Suppressor macrophage treated with lipopolysaccharide for 4 hours (primary cell): ENCODE measurements at places on chromosomes 3 and 15.

- no peak for DNase-seq
These were observed 21.9 kb downstream of the IL20RB start for GRCh38 chr3:136979684-136980083.

DNA sequence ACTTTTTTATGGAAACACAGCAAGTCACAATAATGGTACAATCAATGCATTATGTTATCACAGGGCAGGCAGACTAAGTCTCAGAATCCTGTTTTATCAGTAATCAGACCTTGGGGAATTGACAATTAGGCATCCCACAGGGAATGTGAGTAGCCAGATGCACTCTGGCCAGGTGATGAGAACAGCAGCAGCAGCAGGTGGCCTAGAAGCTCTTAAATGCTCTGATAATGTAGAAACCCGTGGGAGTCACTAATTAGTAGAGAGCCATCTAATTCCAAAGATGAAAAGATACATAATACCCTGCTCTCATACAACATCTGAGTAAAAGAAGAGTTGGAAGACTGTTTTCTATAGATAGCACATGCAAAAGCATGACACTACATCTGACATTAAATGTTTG, 12.6 kb downstream of the CEP152 start:
- DNase-seq, result no peak

DNA sequence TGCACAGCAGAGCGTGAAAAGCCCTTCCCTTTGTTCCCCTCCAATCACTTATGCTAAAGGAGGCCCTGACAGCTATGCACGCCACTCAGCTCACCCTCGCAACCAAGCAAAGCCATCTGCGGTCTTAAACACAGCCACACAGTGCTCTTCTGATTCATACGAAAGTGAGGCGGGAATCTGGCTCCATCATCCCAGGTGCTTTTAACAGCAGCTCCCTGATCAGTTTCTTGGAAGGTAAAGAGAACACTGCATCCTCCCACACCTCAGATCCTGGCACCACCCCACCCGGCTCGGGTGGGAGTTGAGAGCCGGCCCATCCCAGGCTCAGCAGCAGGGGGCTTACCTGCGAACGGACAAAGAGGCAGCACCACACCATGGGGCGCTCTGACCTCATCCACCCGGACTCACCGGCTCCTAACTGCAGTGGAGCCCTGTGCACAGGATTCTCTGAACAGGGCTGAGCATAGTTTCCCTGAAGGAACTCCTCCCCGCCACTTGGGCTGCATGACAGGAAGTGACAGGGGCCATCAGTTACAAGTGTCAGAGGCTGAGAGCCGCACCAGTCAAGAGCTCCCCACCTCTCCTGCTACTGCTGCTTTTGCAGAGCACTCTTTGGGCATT, 114.3 kb upstream of the ARHGEF3 start:
- DNase-seq, result peak; percentile 51

- peak; percentile 5 for DNase-seq
These were observed 562.8 kb downstream of the NR2F2 start for GRCh38 chr15:96893159-96893906.

GRCh38 chr15:58159827-58160386, 21.7 kb downstream of the AQP9 start:
- no peak for DNase-seq

- DNase-seq, result no peak
These were observed 112.6 kb upstream of the KBTBD8 start for GRCh38 chr3:66885326-66886000.

- DNase-seq, result no peak
These were observed 10.8 kb downstream of the TRNT1 start for GRCh38 chr3:3137526-3137925.

- DNase-seq, result no peak
These were observed 384.9 kb upstream of the RARB start for GRCh38 chr3:25043177-25043576.

GRCh38 chr3:136141291-136141785, 54.8 kb downstream of the MSL2 start:
- DNase-seq, result no peak

GRCh38 chr3:146664403-146664802, 59.3 kb upstream of the PLSCR5 start:
- DNase-seq, result no peak

DNA sequence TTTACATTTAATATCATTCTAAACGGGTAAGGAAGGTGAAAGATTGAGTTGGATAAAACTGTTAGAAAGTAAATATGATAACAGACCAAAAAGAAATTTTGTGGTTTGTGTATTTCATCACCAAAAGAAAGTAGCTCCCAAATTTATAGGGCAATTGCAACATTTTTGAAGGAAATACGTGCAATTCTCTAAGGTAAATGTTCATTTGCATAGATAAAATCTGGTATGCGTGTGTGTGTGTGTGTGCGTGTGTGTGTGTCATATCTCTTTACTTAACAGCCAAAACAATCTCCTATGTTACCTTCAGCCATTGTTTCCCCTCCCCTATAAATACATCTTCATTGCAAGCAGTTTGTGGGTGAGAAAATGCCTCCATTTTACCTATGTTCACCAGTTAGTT, 208.4 kb downstream of the TNIK start:
- no peak for DNase-seq

GRCh38 chr3:70127192-70127591, 127.7 kb downstream of the SAMMSON start:
- DNase-seq, result no peak

- DNase-seq, result no peak
These were observed 6.0 kb downstream of the FAM43A start for GRCh38 chr3:194691481-194692283.

- DNase-seq, result no peak
These were observed 133.3 kb downstream of the OSBPL10 start for GRCh38 chr3:31847760-31848159.

GRCh38 chr3:155604126-155604525, 140.7 kb downstream of the PLCH1 start:
- no peak for DNase-seq

- DNase-seq, result no peak
These were observed 691 bp downstream of the RHCG start for GRCh38 chr15:89495638-89496145.

DNA sequence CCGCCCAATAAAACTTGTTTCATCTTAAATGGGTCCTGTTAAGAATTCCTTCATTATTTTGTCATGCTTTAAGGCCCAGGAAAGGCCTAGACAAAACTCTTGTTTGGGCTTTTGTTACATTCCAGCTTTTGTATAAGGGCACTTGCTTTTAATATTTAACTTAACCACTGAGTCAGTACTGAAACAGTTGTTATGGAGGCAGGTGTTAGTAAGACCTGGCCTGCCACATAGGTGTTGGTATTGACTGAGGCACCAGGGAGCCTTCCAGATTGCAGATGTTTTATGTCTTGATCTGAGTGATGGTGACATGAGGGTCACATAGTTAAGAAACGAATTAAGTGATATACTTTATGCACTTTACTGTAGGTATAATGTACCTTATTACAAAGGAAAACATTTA, 274.9 kb upstream of the TGFBR2 start:
- no peak for DNase-seq

GRCh38 chr3:46314517-46314916, 39.4 kb upstream of the CCR2 start:
- peak; percentile 52 for DNase-seq

DNA sequence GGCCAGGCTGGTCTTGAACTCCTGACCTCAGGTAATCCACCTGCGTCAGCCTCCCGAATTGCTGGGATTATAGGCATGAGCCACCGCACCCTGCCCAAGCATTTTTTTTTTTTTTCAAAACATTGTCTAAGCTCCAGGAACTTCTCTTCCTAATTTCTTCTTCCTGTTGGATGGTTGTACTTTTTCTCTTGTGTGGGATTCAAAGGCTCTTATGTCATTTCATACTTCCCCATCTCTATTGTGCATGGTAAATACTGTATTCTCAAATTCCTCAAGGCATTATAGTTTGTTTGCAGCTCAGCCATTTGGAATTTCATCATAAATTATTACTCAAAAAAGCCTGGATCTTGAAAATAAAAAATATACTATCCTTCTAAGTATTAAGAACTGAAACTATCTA, 199.1 kb upstream of the GADL1 start:
- peak; percentile 5 for DNase-seq

DNA sequence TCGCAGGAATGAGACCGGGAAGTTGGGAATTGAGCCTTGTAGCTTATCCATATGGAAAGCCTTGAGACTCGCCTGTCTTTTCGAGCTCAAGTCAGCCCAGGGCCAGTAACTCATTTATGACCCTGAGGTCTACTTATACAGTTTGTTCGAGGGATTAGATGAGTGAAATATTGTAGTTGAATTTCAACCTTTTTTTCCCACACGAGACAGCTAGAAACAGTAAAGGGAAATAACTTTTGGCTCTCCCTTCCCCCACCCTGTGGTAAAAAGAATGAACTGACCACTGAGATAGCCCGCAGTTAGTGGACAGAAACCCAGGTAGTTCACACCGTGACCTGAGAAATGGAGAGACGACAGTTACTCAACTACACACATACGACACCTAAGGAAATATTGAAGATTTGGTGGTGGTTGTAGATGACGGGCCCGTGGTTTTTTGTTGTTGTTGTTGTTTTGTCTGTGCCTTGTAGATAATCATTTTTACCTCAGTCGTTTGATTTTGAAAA, 841 bp downstream of the EIF3J start:
- DNase-seq, result no peak

DNA sequence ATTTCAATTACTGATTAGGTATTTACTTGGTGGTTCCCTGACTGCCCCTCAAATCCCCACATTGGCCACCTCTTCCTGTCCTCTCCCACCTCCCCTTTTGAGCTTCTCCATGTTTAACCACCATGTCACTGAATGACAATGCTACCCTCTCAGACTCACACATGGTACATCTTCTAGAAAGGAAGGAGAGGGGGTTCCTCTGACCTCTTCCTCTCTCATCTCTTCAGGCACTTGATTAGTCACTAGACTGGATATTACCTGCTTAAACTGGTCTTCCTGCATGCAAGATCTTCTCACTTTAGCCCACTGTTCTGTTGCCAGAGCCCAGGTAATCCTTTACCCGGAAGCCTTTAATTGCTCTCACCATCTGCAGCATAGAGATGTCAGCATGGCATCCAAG, 64.9 kb downstream of the DIPK2A start:
- DNase-seq, result no peak

DNA sequence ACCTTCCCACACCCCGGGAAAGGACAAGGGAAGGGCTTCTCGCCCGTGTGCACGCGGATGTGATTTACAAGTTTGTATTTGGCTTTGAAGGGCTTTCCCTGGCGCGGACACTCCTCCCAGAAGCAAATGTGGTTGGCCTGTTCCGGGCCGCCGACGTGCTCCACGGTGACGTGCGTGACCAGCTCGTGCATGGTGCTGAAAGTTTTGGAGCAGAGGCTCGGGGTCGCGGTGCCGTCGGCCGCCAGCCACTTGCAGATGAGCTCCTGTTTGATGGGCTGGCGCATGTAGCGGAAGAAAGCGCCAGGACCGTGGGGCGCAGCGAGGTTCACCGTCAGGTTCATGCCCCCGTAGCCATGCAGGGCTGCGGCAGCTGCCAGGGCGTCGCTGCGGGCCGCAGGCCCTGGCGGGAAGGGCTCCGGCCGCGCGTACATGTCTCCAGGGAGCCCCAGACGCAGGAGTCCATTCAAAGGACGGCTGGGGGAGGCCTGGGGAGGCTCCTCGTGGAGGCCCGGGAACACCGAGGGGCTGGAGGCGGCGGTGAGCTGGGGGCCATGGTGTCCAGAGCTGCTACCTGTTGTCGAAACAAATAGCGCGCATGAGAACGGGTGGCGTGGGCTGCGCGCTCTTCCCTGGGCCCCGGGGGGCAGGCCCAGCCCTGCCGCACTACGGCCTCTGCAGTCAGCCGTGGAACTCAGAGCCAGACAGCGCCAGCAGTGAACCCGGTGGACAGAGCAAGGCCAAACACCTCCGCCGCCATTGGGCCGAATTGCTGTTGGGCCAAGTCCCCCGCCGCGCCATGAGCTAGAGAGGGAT, 10.2 kb downstream of the ZIC4 start:
- no peak for DNase-seq

- DNase-seq, result no peak
These were observed 290.9 kb downstream of the C3orf38 start for GRCh38 chr3:88440701-88441100.

GRCh38 chr3:133445108-133445507, 45.3 kb downstream of the BFSP2 start:
- no peak for DNase-seq

GRCh38 chr3:31567036-31567435, 34.3 kb downstream of the STT3B start:
- no peak for DNase-seq

GRCh38 chr3:171198781-171199472, 172.4 kb upstream of the SLC2A2 start:
- DNase-seq, result no peak

- DNase-seq, result peak; percentile 30
These were observed 193.6 kb downstream of the CLSTN2 start for GRCh38 chr3:140128631-140129030.

GRCh38 chr3:151437906-151438305, 23.0 kb downstream of the IGSF10 start:
- DNase-seq, result no peak

- DNase-seq, result no peak
These were observed 21.5 kb upstream of the MORF4L1 start for GRCh38 chr15:78850941-78851755.
